ENCODE measurements at places on chromosomes 6 and 20.

- no peak for DNase-seq
Observed at GRCh38 chr6:87721311-87721710, 19.3 kb upstream of the AKIRIN2 start.

DNA sequence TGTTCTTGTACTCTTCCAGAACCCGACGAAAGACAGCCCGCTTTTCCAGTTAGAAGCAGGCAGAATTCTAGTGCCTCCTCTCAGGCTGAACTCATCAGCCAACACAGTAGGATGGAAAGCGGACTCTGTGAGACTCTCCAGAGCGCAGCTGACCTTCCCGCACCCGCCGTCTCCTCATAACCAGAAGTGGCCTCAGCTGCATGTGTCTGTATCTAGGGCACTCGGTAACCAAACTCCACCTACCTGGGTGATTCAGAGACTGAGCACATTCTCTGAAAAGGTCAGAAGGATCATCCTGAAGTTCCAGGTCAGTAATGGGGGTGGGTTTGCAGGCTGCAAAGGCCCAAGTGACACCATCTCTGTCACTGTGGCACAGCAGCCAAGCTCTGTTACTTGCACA, 66.7 kb upstream of the NFATC2 start:
- DNase-seq: no peak

- DNase-seq: peak; percentile 40
Observed at GRCh38 chr6:90393232-90393884, 96.7 kb upstream of the BACH2 start.

- DNase-seq: no peak
Observed at GRCh38 chr6:100506651-100507050, 41.9 kb upstream of the SIM1 start.

- no peak for DNase-seq
Observed at GRCh38 chr6:37676071-37676470, 21.6 kb downstream of the MDGA1 start.

GRCh38 chr20:33909331-33909921, 84.3 kb upstream of the RALY start:
- peak; percentile 98 for DNase-seq

DNA sequence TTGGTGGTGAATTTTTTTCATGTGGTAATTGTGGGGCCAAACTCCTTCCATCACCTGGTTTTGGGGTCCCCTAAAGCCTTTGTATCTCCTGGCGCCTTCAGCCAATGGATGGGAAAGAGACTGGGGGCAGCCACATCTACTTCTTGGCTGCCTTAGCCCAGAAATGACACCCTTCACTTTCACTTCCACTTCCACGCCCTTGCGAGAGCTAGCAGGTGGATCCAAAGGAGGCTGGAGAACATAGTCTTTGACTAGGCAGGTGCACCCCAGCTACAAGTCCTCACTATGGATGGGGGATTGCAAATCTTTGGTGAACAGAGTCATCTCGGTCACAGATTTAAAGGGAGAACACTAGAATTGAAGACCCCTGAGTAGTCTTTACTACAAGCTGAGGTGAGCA, 70.8 kb downstream of the NDUFAF5 start:
- DNase-seq: no peak

DNA sequence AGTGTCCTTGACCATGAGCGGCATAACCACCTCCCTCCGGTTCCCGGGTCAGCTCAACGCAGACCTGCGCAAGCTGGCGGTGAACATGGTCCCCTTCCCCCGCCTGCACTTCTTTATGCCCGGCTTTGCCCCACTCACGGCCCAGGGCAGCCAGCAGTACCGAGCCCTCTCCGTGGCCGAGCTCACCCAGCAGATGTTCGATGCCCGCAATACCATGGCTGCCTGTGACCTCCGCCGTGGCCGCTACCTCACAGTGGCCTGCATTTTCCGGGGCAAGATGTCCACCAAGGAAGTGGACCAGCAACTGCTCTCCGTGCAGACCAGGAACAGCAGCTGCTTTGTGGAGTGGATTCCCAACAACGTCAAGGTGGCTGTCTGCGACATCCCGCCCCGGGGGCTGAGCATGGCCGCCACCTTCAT, 4.9 kb downstream of the TUBB1 start:
- DNase-seq: no peak

DNA sequence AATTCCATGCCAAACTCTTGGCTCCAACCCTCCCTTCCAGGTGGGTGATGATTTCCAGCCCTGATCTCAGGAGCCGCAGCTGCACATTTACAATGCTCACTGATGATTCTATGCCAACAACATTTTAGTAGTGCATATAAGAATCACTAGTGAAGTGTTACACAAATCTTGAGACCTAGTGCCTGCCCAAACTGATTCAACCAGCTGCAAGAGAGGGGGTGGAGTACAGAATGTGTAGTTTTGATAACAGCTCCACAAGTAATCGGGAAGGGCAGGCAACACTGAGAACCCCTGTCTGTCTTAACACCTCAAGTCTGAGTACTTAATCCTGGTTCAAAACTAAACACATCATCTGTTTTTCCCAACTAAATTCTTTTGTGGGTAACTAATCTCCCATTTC, 91.7 kb downstream of the PRDM1 start:
- no peak for DNase-seq

DNA sequence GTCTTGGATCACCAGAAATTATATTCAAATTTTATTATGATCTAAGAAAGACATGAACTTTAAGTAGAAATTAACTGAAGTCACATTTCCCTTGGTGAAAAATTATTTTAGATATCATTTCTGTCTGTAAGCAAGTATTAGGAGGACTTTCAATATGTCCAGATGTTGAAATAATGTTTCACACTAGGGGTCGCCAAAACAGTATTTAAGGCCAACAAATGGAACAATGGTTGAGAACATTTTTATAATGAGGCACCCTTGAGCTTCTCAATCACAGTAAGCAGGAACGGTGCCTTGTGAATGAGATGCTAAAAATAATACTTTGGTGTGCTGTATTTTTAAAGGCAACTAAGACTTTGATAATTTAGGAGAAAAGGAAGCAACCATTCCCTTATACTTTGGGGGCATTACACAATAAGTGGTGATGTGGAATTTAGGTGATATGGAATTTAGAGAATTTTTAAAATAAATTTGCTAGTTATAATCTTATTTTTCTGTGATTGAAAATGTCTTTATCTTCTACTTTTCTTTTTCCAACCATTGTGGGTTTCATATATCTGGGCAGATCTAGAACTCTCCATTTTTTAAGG, 9.6 kb upstream of the SF3B5 start:
- peak; percentile 68 for DNase-seq

DNA sequence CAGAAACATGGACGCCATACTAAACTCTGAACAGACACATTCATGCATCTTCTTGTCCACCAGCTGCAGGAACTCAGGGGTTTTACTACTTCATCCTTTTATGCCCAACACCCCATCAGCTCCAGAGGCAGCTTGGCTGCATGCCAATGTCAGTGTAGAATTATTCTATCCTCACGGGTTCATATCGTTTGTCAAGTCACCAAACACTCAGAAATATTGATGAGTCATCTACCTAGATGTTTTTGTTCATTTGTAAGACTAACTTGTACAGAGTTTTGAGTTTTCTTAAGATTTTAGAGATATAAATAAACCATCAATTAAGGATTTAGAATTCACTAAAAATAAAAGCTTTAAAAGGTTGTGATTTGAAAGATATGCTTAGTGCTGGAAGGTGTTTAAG, 590.7 kb upstream of the FLRT3 start:
- no peak for DNase-seq

DNA sequence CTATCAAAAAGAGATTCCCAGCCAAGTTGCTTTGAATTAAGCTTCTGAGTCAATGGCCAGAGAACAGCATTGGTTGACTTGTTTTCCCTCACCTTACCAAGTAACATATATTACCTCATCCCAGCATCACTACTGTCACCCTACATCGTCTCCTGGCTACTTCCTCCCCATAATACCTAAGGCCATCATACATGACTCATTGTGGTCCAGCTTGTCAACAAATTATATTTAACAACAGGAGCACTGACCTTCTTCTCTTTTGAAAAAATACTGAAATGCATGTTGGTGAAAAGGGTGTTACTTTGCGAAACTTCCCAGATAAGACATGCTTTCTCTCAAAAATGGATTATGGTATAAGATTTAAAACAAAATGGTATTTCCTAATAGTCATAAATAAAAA, 106.9 kb downstream of the TBX18 start:
- DNase-seq: no peak

DNA sequence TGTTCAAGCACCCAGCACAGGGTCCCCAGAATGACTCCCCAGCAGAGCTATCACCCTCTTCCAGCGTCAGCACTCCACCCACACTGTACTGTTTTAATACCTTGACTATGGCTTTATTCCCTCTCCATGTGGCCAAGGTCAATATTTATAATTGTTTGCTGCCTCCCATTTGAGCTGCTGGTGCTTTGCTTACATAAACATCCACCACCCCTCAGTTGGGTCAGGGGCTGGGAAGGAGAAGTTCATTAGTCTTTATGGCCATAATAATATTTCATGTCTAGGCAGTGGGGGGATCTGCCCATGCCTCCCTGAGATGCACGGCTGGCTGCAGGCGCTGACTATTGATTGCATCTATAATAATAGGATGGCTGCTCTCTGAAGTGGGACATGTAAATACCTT, 41.8 kb upstream of the SAYSD1 start:
- no peak for DNase-seq

- no peak for DNase-seq
Observed at GRCh38 chr6:77587963-77588362, 64.9 kb upstream of the MEI4 start.

- DNase-seq: no peak
Observed at GRCh38 chr6:147561726-147562125, 53.2 kb downstream of the SAMD5 start.

DNA sequence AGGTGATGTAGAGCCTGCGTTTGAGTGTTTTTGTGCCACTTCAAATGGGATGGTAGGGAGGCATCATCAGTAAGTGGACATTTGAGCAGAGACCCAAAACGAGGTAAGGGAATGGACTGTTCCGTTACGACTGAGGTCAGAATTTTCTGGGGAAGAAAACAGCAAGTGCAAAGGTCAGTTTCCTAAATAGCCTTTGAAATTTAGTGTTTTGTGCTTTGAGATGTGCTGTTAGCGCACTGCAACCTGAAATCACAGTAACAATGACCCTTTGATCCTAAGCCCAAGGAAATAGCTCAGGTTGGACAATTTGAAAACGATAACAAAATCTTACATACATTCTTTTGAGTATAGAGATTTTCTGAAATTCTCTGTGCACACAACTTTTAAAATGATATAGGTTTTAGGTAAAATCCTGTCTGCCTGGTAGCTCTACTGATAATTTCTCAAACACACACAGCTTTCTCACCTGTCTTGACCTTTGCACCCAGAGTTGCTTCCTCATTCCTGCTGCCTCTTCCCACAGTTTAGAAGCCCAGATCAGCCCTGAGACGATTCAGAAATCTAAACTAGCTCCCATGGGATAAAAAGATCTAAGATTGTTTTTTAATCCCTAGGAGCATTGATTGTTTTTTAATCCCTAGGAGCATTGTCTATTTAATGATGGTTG, 22.1 kb downstream of the DCBLD1 start:
- DNase-seq: no peak

DNA sequence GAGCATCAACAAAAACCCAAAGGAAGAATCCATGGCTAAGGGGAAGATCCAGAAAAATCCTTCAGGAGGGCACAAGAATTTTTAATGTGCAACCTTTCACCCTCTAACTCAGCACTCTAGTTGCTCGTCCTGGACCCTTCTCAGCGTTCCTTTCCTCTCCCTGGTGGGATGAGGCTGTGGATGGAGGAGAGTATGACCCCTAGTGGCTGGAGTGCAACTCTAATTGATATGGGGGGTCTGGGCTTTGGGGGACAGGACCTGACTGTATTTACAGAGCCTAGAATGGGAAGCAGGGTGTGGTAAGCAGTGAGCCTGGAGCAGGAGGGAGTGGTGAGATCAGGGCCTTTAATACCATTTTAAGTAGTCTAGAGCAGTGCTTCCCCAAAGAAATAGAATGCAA, 83.9 kb upstream of the CEP85L start:
- no peak for DNase-seq

- no peak for DNase-seq
Observed at GRCh38 chr6:135132776-135133175, 48.3 kb upstream of the MYB start.

GRCh38 chr6:149305372-149305771, 12.1 kb upstream of the TAB2 start:
- DNase-seq: no peak

DNA sequence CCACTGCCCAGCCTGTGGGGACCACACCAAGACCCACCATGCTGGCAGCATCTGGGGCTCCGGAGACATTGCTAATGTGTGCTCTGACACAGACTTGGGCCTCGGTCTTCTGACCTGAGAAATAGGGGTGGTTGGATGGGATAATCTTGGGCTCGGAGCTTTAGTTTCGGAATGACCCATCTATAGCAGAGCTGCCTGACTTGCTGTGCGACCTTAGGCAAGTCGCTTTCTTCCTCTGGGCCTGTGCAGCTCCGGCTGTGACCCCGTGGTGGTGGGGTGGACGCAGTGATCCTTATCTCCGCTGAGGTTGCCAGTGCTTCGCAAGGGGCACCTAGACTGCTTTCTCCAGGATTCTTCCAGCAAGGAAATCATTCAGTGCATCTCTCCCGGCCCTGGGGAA, 43.7 kb downstream of the CEBPB start:
- no peak for DNase-seq

GRCh38 chr6:150929416-150929815, 63.9 kb downstream of the MTHFD1L start:
- no peak for DNase-seq

DNA sequence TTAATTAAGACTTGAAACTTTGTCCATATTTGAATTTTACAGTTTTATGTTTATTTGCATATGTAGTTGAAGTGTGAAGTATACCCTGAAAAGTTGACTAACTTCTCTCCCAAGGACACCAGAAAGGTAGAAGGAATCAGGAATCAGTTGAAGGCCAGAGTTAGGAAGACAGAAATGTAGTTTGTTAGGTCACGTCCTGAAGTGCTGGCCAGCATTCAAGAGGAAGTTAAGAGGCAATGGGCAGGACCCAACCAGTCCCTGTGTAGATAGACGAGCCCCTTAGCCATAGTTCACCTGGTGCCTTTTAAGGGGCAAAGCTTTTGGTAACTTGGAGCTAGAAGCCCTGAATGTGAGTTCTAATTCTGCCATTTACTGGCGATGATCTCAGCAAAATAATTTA, 250.4 kb upstream of the KCNQ5 start:
- DNase-seq: no peak

GRCh38 chr6:75483136-75483952, 10.3 kb downstream of the FILIP1 start:
- no peak for DNase-seq

- no peak for DNase-seq
Observed at GRCh38 chr20:15610787-15611186, 962.5 kb downstream of the KIF16B start.

GRCh38 chr20:17967521-17968365, 851 bp downstream of the SNX5 start:
- DNase-seq: peak; percentile 35

- peak; percentile 53 for DNase-seq
Observed at GRCh38 chr6:4732691-4733315, 43.4 kb upstream of the CDYL start.

DNA sequence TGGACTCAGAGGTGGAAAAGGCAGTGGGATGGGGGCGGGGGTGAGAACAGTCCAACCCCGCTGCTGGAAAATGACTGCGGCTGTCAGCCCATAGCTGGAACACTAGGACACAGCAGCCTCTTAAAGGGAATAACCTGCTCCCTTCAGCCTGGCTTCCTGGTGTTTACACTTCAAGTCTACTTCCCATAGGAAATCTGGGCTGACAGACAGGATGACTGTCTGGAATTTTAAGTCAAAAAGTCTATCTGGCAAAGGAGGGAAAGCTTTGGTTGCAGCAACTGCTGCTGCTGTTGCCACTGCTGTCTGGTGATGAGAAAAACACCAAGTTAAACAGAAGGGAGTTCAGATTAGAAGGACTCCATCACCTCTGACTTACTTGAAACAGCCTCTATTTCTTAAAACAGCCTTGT, 44.9 kb downstream of the TNFRSF21 start:
- no peak for DNase-seq
